Jurkat, Clone E6-1 (cell line): ENCODE measurements at places on chromosomes 2 and 18.

GRCh38 chr18:12741351-12741750 lies 38.5 kb downstream of the PSMG2 start:
- DNase-seq, result peak; percentile 60

DNA sequence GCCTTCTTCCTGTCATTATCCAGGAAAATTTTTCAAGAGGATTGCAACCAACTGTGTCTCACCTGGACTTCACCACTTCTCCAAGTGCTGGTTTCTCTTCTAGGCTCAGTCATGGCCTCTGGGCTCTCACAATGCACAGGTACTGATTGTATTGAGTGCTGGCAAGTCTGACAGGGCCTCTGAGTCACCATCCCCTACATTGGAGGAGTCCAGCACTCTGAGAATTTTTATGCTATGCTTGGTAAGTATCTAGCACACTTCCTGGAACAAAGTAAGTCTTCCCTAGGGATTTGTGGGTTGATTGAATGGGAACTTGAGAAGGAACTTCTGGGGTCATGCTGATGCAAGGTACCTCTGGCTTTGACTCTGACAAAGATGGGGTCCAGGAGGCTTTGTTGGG lies 147.2 kb upstream of the CELF4 start:
- DNase-seq, result no peak

GRCh38 chr2:113848758-113849415 lies 41.0 kb upstream of the ACTR3 start:
- DNase-seq, result no peak

DNA sequence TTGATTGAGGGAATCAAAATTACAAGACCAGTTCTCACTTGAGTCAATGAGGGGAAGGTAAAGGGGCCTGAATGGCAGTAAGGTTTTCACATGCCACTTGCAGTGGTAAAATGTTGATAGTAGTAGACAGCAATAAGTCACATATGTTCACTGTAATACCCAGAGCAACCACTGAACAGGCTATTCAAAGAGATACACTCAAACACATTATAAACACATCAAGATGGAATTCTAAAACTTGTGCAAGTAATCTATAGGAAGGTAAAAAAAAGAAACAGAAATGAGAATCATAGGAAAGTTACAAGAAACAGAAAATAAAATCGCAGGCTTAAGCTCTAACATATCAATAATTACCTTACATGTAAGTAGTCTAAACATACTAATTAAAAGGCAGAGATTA lies 86.6 kb upstream of the AFF3 start:
- DNase-seq, result peak; percentile 35

DNA sequence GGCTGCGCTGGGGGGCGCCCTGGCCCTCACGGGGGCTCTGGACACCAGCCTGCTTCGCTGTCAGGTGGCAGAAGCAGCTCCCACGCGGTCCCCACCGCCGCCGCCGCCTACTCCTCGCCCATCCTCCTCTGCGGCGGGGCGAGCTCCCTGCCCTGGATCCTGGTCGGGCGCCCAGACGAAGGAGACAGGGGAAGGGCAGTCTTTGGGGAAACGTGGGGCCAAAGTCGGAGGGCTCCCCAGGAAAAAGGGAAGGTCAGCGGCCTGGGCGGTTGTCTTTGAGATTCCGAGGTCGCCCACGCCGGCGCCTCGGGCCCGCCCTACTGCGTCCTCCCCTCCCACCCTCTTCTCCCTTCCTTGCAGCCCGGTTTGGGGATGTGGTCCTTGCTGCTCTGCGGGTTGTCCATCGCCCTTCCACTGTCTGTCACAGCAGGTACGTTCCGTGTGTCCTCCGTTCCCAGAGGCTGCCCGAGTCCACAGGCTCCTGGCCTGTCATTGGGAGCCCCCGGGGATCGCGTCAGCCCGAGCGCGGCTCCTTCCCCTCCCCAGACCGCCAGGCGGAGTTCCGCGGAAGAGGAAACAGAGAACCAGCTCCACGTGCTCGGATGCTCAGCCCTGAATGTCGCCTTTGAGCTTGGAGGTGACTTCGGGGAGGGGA lies 800 bp downstream of the IL1RL2 start:
- no peak for DNase-seq

DNA sequence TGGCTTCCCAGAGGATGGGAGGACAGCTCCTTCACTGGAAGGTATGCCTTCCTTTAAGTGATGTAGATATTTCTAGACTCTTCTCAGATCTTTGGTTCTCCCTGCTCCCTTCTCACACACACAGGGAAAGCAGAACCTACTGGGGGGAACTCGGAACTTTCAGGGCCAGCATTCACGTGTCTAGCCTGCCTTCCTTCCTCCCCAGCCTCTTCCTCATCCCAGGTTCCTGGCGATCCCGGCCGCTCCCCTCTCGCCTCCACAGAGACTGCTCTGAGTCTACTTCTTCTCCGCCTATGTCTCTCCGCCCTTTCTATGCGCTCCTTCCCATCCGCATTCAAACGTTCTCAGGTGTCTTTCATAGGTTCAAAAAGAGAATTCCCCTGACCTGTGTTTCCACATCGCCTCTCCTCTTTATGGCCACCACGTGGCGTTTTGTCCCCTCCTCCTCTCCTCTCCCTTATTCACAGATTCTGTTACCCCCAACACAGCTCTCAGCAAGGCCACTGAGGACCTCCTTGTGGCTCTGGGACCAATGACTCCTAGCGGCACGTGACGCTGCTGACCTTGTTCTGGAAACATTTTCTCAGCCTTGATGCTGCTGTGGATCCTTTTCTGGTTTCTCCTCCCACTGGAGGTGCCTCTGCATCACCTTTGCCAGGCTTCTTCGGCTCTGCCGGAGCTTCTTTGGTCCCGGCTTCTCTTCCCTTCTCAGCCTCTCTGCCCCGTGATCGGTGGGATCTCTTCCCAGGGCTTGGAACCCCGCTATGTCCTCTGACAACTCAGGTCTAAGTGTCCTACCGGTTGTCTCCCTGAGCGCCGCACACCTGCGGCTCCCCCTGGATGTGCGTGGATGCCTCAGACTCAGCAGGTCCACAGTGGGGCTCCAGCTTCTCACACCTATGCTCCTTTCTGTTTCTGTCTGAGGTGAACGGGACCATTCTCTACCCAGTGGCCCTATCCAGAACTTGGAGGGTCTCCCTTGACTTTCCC lies 77.5 kb downstream of the VAPA start:
- DNase-seq, result no peak

DNA sequence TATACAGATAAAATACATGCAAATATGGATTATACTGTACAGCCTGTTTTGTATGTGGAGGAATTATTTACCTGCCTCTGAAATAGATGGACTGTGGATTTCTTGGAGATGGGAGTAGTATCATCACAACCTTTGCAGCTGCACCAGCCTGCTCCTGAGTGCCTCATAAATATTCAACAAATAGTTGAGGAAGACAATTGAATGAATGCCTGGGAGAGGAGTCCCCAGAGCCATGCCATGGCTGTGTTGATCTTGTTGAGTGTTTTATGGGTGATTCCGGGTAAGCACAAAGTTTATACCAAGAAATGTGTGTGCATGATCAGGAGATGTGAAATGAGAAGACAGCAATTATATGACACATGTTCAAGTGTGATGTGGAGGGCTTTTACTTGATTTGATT lies 225.0 kb downstream of the FHOD3 start:
- no peak for DNase-seq

GRCh38 chr2:190365499-190366204 lies 22.3 kb downstream of the INPP1 start:
- DNase-seq, result no peak

DNA sequence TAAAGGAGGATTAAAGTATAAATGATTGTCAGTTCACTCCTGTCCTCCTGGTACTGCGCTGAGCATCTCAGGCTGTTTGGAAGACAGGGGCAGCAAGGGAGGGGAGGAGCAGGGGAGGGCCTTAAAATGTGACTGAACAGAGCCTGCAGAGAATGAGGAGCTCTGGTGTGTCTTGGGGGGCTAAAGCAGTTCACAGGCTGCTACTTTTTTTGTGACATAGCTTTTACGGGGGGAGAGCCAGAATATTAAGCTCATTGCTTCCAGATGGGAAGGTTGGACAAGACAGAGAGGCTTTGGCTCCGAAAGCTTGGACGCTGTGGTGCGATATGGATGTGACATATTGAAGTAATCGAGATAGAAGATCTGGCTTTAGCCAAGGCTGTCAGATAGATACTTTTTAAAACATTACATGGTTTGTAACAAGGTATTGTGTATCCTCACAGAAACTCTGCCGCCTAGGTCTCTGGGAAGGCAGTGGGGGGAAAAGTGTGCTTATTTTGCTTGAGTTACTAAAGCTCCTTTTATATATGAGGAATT lies 40.5 kb downstream of the RDH14 start:
- no peak for DNase-seq

DNA sequence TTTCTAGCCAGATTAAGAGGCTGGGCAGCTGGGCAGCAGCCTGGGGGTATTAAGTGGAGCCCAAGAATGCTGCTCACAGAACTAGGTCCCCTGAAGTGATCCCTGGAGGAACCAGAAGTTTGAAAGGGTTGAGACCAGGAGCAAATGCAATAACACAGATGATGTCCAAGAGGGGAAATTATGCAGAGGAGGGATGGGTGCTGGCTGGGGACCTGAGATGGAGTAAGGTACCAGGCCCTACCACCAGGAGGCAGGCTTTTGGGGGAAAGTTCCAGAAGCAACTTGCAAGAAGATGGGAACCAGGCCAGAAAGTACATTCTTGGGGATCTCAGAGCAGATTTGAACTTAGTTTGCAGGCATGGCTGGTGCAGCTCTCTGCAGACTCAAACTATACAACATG lies 175.1 kb downstream of the NCK2 start:
- no peak for DNase-seq

DNA sequence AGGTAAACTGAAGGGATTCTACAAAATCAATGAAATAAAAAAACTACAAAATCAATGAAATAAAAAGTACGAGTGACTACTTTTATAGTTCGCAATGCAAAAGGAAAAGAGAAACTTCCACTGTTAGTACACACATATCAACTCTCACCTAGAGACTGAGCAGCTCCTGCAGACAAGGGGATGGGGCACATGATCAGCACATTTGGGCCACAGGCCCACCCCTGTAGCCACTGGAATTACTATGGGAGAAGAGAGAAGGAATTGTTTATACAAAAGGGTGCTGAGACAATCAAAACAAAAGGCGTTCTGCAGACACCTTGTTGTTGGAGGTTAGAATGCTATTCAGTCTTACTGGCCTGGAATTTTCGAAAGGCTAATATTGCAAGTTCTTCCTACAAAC lies 34.7 kb upstream of the CD226 start:
- DNase-seq, result no peak

GRCh38 chr2:197339016-197339415 lies 28.4 kb upstream of the ANKRD44 start:
- no peak for DNase-seq

DNA sequence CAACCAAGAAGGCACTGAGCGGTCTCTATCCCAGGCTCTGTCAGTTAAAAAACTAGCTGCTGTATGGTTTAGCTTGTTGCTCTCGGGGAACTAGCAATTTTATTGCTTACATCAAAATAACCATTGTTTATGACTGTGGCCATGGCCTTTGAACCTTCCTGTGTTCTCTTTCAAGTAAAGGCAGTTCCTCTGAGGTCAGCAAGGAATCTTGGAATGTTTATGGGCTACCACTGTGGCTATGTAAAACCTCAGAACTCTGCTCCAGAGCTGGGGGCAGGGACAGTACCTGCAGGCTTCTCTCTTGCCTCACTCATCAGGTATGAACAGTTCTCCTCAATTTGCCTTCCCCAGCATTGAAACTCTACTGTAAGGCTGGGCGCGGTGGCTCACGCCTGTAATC lies 416.0 kb upstream of the NETO1 start:
- no peak for DNase-seq

GRCh38 chr2:61144697-61145268 lies 17.2 kb upstream of the C2orf74 start:
- no peak for DNase-seq

GRCh38 chr2:152307863-152308262 lies 27.1 kb upstream of the FMNL2 start:
- DNase-seq, result no peak

DNA sequence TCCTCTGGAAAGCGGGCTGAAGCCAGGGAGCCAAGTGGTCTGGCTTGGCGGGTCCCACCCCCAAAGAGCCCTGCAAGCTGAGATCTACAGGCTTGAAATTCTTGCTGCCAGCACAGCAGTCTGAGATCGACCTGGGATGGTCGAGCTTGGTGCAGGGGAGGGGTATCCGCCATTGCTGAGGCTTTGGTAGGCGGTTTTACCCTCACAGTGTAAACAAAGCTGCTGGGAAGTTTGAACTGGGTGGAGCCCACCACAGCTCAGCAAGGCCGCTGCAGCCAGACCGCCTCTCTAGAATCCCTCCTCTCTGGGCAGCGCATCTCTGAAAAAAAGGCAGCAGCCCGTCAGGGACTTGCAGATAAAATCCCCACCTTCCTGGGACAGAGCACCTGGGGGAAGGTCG lies 12.6 kb upstream of the FLACC1 start:
- no peak for DNase-seq

- no peak for DNase-seq
Measured at GRCh38 chr2:238397356-238397755, 29.4 kb upstream of the ASB1 start.

DNA sequence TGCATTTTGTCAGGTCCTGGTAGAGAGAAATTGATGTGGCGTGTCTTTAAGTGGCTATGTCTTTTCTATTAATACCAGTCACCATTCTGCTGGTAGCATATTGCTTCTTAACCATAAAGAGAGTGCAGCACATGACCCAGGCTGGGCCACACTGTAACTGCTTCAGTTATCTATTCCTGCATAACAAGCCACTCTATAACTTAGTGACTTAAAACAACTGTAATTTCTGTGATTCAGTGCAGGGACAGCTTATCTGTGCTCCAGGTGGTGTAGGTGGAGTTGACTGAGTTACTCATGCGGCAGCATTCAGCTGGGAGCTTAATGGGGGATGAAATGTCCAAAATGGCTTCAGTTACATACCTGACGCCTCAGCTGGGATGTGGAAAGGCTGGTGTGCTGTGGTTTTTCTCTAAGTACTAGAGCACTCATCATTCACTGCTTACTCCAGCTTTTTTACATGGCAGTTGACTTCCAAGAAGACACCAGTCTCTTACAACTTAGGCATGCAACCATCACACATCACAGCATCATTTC lies 742.4 kb downstream of the SATB2 start:
- no peak for DNase-seq

GRCh38 chr2:157438863-157439823 lies 4.7 kb downstream of the CYTIP start:
- DNase-seq, result no peak

DNA sequence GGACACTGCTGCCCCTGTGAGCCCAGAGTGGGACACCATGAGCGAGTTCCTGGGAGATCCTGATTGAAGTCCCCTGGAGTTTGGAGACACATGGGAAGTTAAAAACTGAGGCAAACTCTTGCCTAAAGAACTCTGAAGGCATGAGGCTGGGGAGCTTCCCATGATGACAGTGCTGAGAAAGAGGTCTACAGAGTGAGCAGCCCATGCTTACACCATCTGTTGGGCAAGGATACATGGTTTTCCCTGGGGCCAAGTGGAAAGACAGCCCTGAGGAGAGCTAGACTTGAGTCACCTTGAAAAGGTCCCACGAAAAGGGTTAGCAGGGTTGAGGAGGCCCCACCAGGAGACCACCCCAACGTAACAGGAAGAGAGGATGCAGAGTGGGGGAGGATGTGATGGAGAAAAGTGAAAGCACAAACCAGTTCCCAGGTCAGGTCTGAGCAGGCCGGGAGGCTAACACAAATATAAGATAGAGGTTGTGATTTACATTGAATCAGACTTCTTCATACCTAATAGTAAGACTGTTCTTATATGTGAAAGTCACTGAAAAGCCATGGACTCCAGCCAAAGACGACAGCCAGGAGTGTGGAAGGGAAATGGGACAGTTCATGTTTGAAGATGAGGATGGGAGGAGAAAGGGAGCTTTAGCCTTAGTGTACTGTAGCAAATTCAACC lies 13.5 kb upstream of the FEZ2 start:
- no peak for DNase-seq
